ENCODE measurements at places on chromosomes 16 and 17. TPM values are rescaled to one million over a fixed set of nuclear protein-coding genes. Genes with fewer than 3 reads are reported as not detected.
A peak's percentile ranks its signal among the peaks of the same experiment; 100 is the strongest.

DNA sequence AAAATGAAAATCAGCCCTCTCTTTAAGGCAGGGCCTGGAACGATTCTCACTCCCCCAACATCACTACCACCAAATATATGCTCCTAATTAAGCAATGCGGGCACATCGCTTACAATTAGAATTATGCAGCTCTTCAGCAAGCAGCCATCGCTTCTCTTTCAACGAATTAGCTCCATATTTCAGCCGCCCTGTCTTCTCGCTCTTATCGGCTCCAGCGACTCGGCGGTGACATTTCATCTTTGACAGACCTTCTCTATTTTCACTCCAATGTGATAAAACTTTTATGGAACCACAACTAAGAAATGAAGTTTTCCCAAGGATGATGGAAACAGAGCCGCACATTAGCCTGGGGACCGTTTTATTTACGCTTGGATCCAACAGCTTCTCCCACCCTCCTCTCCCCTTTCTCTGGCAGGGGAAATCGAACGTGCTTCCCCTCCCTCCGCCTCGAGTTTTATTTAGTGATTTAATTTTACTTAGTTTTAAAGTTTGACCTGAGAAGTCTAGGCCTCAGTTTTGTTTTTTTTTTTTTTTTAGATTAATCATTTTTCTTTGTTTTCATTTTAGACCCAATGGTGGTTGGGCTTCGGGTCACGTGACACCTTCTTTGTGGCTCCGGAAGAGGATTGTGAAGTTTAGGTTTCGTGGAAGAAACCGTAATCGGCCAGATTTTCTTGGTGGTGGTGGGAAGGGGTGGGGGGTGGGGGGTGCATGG lies 3.1 kb upstream of the HOXB2 start:
- peaks cover 92% of the 10 kb centered on the region for H3K4me1 ChIP-seq
- H3K4me3 ChIP-seq = peak overlapping the region; percentile 31
- H3K36me3 ChIP-seq = peaks cover 25% of the 10 kb centered on the region
- no peaks in the 10 kb centered on the region for H3K27me3 ChIP-seq

DNA sequence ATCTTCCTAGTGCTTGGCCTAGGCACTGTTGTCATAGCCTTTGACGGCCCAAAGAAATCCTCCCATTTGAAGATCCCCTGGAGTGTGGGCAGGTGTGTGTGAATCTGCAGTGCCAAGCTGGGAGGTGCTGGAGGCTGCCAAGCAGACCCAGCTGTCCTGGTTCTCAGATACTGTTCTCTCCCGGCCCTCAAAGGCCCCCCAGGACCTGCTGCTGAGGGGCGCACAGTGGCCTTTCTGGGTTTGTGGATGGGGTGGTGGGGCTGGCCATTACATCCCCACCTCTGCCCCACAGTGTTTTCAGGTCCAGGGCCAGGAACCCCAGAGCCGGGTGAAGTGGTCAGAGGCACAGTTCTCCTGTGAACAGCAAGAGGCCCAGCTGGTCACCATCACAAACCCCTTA lies 60.5 kb downstream of the MRC2 start:
- no peaks in the 10 kb centered on the region for H3K27me3 ChIP-seq
- H3K4me3 ChIP-seq = no peak overlapping the region
- peaks cover 71% of the 10 kb centered on the region for H3K36me3 ChIP-seq
- H3K4me1 ChIP-seq = peaks cover 54% of the 10 kb centered on the region

DNA sequence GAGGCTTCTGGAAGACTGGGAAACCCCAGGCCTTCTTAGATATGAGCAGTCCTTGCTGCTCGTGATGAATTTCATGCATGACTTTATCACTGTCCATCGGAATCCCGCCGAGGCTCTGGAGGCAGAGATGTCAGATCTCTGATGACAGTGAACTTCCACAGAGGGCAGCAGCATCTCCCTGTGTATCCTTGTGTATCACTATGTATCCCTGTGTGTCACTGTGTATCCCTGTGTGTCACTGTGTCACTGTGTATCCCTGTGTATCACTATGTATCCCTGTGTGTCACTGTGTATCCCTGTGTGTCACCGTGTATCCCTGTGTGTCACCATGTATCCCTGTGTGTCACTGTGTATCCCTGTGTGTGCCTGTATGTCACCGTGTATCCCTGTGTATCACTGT lies 160.2 kb upstream of the CHMP6 start:
- peaks cover 5% of the 10 kb centered on the region for H3K36me3 ChIP-seq
- no peaks in the 10 kb centered on the region for H3K27me3 ChIP-seq
- DNase-seq = no peak
- H3K4me3 ChIP-seq = no peak overlapping the region

DNA sequence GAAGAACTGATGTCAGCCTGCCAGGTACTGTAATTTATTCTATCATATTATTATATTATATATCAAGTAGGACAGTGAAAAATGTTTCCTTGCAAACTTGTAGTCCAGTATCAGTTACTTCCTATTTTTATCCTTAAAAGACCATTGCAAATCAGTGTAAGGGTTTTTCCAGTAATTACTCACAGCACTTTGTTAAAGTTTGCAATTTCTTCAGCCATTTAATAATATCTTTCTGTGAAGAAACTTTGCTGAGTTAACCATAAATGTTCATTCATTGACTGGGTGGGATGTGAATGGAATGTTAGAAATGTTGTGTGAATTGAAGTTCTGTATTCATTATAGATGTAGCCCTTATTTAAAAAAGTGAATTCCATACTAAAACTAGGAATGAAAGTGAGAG lies 26.7 kb downstream of the HAPSTR1 start:
- H3K36me3 ChIP-seq = no peaks in the 10 kb centered on the region
- peaks cover 77% of the 10 kb centered on the region for H3K4me1 ChIP-seq
- no peak for DNase-seq

- no peaks in the 10 kb centered on the region for H3K27me3 ChIP-seq
- H3K27ac ChIP-seq = no peak overlapping the region
- no peak overlapping the region for H3K4me3 ChIP-seq
Observed at GRCh38 chr16:74521691-74522090, 85.2 kb downstream of the GLG1 start.

- H3K27ac ChIP-seq = peak overlapping the region; percentile 90
- no peaks in the 10 kb centered on the region for H3K36me3 ChIP-seq
- H3K4me1 ChIP-seq = peaks cover 62% of the 10 kb centered on the region
- H3K4me3 ChIP-seq = peak overlapping the region; percentile 54
Observed at GRCh38 chr16:84617041-84617790, 662 bp downstream of the COTL1 start.

- H3K4me1 ChIP-seq = peaks cover 45% of the 10 kb centered on the region
- DNase-seq = no peak
- H3K36me3 ChIP-seq = no peaks in the 10 kb centered on the region
- H3K27ac ChIP-seq = peak overlapping the region; percentile 98
- H3K27me3 ChIP-seq = no peaks in the 10 kb centered on the region
Observed at GRCh38 chr17:7478276-7479212, 887 bp downstream of the ZBTB4 start.

Gene LYRM9
- 9.8 TPM for total RNA-seq

Gene RNF227
- 0.94 TPM for total RNA-seq

- H3K4me1 ChIP-seq = no peaks in the 10 kb centered on the region
- no peak overlapping the region for H3K4me3 ChIP-seq
Observed at GRCh38 chr16:64102654-64103053, 1019.2 kb downstream of the CDH11 start.

All from esophagus squamous epithelium (tissue), 5 donors.